ENCODE measurements at places on chromosomes 11 and 22.

DNA sequence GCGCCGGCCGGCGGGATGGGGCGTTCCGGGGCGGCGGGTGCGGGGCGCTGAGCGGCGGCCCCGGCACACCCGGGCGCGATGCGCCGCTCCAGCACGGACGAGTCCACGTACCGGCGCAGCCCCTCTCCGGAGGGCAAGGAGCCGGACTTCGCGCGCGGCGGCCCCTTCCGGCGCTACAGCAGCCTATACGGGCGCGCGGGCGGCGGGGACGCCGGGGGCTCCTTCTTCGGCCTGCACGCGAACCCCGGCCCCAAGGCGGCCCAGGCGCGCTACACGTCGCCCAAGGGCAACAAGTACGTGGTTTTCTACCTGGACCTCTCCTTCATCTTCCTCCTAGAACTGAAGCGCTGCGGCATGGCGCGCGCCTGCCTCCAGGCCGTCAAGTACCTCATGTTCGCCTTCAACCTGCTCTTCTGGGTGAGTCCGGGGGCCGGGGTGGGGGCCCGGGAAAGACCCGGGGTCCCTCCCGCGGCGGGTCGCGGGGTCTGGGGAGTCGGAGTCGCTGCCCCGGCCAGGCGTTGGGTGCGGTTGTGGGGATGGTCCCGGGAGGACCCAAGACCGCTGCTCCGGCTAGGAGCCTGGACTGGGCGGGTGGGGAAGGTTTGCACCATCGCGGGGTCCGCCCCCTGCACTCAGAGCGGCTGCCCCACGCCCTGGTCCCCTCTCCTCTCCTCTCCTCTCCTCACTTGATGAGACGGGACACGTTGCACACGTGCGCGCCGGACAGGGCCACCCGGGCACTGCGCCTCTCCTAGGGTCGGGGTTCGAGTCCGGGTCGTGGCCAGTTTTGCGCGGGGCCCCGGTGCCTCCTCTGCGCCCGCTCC is 7.5 kb downstream of the TSPAN4 start:
- H3K36me3 ChIP-seq, result no peaks in the 10 kb centered on the region
- no peak overlapping the region for H3K27ac ChIP-seq
- peaks cover 8% of the 10 kb centered on the region for H3K4me1 ChIP-seq
- no peak for DNase-seq

DNA sequence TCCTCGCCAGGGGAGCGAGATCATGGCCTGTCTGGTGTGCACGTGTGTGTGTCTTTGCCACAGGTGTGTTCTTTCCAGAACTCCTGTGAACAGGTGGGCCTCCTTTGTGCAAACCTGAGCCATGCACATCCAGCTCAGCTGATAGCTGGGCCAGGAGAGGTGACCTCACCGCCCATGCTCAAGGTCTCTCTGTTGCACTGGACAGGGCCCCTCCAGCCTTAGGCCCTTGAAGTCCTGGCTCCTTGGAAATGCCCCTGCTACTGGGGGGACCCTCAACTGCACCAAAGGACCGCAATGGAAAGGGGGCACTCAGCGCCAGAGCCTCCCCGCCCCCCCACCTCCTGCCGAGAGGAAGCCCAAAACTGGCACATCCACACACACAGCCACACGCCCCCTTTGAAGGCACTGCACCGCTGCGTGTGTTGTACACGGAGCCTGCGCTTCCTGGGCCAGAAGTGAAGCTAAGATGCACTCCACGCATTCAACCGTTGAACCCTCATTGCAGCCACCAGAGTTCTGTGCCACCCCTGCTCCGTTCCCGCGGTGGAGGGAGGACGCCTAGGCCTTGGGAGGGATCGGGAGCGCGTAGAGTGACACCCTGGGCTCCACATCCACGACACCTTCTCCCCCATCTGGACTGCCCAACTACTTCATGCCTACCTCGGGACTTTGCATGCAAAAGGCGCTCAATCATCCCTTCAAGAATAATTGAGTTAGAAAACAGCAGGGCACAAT is 16.4 kb upstream of the IL2RB start:
- no peaks in the 10 kb centered on the region for H3K27me3 ChIP-seq
- peaks cover 99% of the 10 kb centered on the region for H3K4me1 ChIP-seq
- peak overlapping the region; percentile 83 for H3K4me3 ChIP-seq
- peaks cover 24% of the 10 kb centered on the region for H3K36me3 ChIP-seq
- H3K27ac ChIP-seq, result peak overlapping the region; percentile 96
- peak; percentile 56 for DNase-seq

GRCh38 chr22:50673231-50674129 is 857 bp downstream of the SHANK3 start:
- peaks cover 9% of the 10 kb centered on the region for H3K4me1 ChIP-seq
- H3K27me3 ChIP-seq, result peaks cover 50% of the 10 kb centered on the region
- H3K36me3 ChIP-seq, result no peaks in the 10 kb centered on the region
- peak overlapping the region; percentile 40 for H3K4me3 ChIP-seq

DNA sequence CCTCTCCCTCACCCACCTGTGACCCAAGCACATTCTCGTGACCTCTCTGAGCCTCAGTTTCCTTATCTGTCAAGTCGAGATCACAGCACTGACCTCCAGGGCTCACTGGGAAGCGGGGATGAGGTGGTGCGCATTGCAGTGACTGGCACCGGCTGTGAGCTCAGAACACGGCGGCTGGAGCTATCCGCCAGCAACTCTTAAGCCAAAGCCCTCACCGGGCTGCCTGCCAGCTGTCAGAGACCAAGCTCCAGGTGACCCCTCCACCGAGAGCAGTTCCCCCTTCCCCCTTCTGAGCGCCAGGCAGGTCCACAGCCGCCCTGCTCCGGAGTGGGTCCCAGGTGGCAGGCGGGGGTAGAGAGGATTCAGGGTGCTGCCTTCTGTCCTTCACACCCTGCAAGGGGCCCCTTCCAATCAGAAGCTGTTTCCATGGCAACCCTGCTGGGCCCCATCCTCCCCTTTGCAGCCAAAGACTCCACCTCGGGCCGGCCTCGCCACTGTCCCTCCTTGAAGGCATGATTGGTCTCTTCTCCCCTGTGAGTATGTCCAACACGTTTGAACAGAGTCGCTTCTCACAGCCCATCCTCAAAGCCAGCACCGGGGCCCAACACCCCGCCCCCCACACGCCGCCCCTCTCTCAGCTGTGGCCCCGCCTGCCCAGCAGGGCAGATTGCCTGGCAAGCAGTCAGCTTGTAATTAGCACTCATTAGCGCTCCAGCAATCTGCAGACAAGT is 98.7 kb downstream of the WNT7B start:
- no peak overlapping the region for H3K4me3 ChIP-seq
- H3K27me3 ChIP-seq, result peaks cover 39% of the 10 kb centered on the region
- H3K4me1 ChIP-seq, result no peaks in the 10 kb centered on the region
- H3K36me3 ChIP-seq, result no peaks in the 10 kb centered on the region

DNA sequence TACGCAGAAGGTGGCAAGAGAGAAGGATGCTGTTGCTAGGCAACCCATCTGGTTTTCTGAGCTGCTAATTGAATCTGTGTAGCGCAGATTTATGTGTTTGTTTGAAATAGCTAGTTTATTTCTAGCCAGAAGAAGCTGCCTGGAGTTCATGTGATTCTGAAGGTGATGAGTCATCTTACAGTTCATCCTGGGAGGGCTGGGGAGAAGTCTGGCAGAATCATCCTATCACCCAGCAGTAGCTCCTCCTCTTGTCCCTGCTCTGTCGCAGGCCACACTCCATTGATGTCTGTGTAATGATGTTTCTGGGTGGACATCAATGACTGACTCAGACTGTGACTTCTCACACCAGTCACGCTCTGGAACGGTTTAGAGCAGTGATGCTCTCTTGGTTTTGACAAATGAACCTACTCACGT is 4.8 kb upstream of the FBXO7 start:
- H3K4me1 ChIP-seq, result peaks cover 9% of the 10 kb centered on the region
- no peaks in the 10 kb centered on the region for H3K36me3 ChIP-seq
- H3K27ac ChIP-seq, result no peak overlapping the region
- H3K4me3 ChIP-seq, result no peak overlapping the region
- H3K27me3 ChIP-seq, result peaks cover 16% of the 10 kb centered on the region

GRCh38 chr11:119046489-119046888 is 10.5 kb downstream of the HYOU1 start:
- peaks cover 10% of the 10 kb centered on the region for H3K4me1 ChIP-seq
- no peak for DNase-seq
- no peak overlapping the region for H3K27ac ChIP-seq

- peaks cover 5% of the 10 kb centered on the region for H3K36me3 ChIP-seq
- peaks cover 23% of the 10 kb centered on the region for H3K4me1 ChIP-seq
- H3K4me3 ChIP-seq, result no peak overlapping the region
- DNase-seq, result no peak
These were observed 45.5 kb upstream of the OLFML1 start for GRCh38 chr11:7439746-7440320.

DNA sequence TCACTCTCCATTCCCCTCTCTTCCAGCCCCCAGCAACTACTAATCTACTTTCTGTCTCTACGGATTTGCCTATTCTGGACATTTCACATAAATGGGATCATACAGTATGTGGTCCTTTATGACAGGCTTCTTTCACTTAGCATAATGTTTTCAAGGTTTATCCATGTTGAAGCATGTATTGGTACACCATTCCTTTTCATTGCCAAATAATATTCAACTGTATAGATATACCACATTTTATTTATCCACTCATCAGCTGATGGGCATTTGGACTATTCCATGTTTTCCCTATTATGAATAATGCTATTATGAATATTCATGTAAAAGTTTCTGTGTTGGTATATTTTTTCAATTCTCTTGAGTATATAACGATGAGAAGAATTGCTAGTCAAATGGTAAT is 54.5 kb downstream of the MRTFA start:
- DNase-seq, result no peak
- no peaks in the 10 kb centered on the region for H3K27me3 ChIP-seq
- peaks cover 20% of the 10 kb centered on the region for H3K4me1 ChIP-seq
- no peak overlapping the region for H3K4me3 ChIP-seq

All from activated CD8-positive, alpha-beta T cell treated with anti-CD3 and anti-CD28 coated beads, Interleukin-2, amount 10 ng/mL, durations not matched to agents 7 days and 5 days (primary cell).